Lung microvascular endothelial cell (primary cell): ENCODE measurements at places on chromosomes 3 and 15. TPM values are rescaled to one million over a fixed set of nuclear protein-coding genes. Genes with fewer than 3 reads are reported as not detected.

DNA sequence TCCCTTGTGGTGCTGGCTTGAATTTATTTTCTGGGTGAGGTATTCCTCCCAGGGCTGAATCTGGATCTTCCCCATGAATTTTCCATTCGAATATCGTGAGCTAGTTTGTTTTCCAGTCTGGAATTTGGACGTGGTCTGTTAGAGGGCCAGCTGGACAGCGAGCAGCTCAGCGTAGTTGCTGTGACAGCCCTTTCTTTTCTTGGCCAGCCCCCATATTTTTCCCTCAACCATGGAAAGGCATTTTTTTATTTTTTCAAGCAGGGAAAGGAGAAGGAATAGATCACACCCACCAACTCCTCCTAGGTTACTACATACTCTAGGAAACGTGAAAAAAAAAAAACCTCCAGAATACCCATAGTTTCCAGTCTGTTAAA lies 152.0 kb downstream of the KLHL25 start:
- peak; percentile 73 for DNase-seq

DNA sequence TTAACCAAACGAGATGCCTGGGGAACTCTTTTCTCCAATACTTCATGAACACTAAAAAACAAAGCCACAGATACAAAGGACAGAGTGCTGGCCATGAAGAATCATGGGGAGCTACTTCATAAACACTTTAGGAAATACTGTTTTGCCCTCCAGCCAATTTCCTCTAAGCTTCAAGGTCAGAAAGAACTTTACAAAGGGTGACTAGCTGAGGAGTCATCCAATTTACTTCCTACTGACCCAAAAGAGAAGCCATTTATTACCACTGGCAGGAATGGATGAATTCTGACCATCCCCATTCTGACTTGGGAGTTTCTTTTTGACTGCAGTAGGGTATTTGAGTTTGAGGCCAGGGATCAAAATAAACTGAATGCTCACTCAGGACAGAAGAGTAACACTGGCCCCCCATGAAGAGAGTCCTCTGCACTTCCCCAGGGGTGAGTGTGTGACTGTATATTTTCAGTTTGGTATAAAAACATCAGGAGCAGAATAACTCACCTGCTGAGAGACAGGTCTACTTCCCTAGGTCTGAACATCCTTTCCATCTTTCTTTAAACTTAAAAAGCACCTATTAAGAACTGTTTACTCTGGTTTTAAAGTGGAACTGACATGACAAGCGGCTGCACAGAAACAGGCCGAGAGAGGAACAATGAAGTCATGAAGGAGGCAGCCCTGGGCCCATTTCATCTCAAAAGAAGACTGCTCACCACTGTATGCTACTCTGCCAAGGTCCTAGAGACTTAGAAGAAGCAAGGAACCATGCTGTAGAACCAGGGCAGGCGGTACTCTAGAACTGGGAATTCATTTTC lies 203.6 kb downstream of the TNIK start:
- no peak for DNase-seq

Gene MYO9A
- total RNA-seq: 17.0 and 23.2 TPM in 2 replicates

- no peak for DNase-seq
Observed at GRCh38 chr3:88742106-88742505, 365.3 kb upstream of the EPHA3 start.

Gene BCL2A1
- total RNA-seq: 0.44 TPM in 1 of 2 replicates, not detected in the other

Gene MAP6D1
- total RNA-seq: 0.60 and 1.7 TPM in 2 replicates

DNA sequence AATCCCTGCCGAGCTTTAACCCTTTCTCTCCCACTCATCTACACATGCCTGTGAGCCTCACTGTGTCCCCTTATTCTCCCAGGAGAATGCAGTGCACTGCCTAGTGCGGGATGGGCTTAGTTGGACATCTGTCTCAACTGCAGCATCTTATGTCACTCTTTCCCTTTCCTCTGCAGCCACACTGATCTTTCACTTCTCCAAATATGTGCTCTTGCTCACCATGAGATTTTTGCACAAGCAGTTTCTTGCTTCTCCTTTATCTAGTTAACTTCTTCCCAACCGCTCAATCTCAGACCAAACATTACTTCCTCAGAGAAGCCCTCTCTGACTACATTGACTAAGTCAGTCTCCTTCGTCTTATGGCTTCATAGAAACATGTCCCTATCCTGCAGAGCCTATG lies 292.3 kb downstream of the KBTBD8 start:
- DNase-seq: no peak

- no peak for DNase-seq
Observed at GRCh38 chr3:34570916-34571705, 772.7 kb downstream of the PDCD6IP start.

DNA sequence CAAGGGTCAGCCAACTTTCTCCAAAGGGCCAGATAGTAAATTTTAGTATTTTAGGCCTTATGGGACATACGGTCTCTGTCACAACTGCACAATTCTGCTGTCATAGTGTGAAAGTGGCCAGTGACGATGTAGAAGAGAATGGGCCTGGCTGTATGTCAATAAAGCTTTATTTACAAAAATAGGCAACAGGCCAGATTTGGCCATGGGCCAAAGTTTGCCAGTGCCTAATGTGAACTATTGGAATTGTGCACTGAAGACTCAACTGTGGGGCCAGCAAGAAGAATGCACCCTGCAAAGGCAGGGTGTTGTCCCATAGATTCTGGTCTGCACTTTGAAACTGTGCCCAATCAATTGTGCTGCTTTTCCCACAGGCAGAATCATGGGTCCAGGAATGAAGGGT lies 69.4 kb upstream of the PRR23E start:
- no peak for DNase-seq

DNA sequence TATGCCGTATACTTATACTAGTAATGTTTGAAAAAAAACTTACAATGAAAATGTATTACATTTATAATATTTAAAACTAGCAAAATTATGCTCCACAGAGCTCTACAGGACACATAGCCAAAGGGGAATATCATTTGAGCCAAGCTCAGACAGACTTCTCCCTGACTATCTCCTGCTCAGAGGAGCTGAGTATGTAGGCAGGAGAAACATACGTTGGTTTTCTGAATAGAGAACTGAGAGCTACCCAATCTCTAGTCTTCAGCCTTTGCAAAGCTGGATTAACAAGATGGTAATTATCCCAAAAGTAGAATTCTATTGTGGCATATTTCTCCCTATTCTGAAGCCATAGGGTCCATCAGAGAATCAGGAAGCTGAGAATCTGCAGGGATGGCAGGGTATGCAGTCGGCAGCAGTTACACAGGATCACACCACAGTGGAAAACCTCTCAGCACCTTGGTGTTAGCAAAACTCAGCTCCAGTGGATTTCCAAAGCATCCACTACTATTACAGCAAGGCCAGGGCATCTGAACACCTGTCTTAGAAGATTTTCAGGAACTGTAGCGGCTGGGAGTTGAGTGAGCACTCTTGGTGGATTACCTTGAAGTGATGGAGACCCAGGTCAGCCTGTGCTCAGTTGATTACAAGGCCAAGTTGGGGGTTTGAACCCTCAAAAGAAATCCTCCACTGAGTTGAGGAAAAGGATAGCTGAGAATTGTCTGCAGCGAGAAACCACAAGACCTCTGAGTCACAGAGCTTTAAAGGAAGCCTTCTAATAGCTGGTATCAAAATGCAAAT lies 30.1 kb downstream of the GPR15 start:
- no peak for DNase-seq
